ENCODE measurements at places on chromosomes 2 and 18. TPM values are rescaled to one million over a fixed set of nuclear protein-coding genes. Genes with fewer than 3 reads are reported as not detected.

The AOX1 gene
- total RNA-seq = 60.0 TPM

The CNDP1 gene
- not detected for total RNA-seq

The ACOXL gene
- total RNA-seq = not detected

The PAPOLG gene
- total RNA-seq = 4.0 TPM

The TMEM198 gene
- 3.3 TPM for total RNA-seq

The FNDC4 gene
- total RNA-seq = 10.4 TPM

The GKN2 gene
- not detected for total RNA-seq

The KATNAL2 gene
- 12.2 TPM for total RNA-seq

The RGPD5 gene
- 25.7 TPM for total RNA-seq

The IL36RN gene
- total RNA-seq = not detected

The PRR30 gene
- total RNA-seq = not detected

The CD226 gene
- 0.26 TPM for total RNA-seq

The SCYGR4 gene
- not detected for total RNA-seq

The SIGLEC15 gene
- total RNA-seq = 0.26 TPM

All from body of pancreas (tissue), 4 donors.